ENCODE measurements at places on chromosomes 12 and 14.

GRCh38 chr12:80262346-80262745 is 163.0 kb downstream of the OTOGL start:
- DNase-seq, result no peak

- DNase-seq, result no peak
These were observed 618 bp upstream of the ANKRD52 start for GRCh38 chr12:56258820-56259183.

DNA sequence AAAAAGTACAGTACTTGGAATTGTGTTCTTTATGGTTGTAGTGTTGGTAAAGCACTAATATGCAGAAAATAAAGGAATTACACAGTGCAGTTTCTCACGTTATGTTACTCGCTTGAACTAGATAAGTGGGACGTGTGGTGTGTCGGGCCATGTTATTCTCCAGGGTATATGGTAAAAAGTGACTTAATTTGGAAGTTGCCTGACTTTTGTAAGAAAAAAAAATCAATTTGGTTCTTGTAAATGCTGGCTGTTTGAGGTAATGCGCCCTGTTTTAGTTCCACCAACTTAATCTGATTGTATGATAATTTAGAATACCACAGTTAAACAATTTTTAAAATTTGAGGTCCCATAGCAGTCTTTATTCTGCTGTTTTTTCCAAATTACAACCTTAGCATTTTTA is 4.1 kb downstream of the ARF6 start:
- no peak for DNase-seq

- no peak for DNase-seq
These were observed 33.5 kb upstream of the CERS5 start for GRCh38 chr12:50200552-50201273.

- DNase-seq, result no peak
These were observed 14.4 kb downstream of the PLEKHG7 start for GRCh38 chr12:92717202-92717601.

- DNase-seq, result no peak
These were observed 8.1 kb upstream of the CKAP4 start for GRCh38 chr12:106255952-106256351.

GRCh38 chr14:51448831-51449670 is 202.7 kb upstream of the FRMD6 start:
- DNase-seq, result no peak

DNA sequence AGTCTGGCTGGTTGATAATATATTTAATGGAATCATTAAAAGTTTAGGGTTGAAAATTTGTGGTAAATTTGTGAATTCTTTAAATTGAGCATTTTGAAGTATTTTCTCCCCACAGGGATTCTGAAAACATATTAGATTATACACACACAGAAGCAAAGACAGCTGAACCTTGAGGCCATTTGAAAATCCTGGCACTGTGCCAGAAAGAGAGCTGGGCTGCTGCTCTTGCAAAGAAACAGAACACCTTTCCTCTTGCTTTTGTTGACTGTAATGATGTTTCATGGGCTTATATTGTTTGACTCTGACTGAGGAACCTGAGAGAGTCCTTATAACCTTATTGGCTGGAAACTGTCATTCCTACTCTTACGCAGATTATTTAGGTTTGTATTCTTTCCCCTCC is 4.8 kb downstream of the RNF34 start:
- DNase-seq, result no peak

- no peak for DNase-seq
These were observed 22.9 kb downstream of the MAPKAPK5 start for GRCh38 chr12:111864913-111865312.

DNA sequence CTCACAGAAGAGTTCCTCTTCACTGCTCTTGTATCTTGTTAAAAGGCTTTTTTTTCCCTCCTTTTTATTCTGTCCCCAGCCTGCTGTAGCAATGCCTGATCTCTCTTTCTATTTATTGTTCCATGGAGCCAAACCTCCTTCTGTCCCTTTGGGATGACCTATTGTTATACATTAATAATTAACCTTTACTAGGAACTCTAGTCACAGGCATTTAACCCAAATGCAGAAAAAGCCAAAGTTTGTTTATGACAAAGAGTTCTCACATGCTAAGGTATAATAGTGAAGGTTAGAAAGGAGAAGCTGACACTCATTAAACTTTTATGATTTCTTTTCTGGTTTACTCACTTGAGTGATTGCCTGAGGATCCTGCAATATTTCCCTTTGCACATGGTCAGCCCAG is 535.8 kb downstream of the NRXN3 start:
- no peak for DNase-seq

DNA sequence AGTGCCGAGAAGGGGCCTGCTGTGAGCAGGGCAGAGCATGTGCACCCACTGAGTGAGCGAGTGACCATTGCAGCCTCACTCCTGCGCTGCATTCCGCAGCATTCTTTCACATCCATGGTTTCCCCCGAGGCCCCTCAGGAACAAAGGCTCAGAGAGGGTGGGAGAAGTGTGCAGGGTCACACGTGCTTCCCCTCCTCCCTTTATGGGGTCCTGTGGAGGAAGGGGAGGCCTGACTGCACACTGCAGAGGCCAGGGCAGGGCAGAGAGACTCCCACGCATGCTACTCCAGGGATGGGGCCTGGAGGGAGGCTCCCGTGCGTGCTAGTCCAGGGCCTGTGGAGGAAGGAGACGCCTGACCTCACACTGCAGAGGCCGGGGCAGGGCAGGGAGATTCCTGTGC is 63.2 kb downstream of the DIO3 start:
- DNase-seq, result no peak

- DNase-seq, result no peak
These were observed 25.1 kb downstream of the GRIP1 start for GRCh38 chr12:66653796-66654195.

DNA sequence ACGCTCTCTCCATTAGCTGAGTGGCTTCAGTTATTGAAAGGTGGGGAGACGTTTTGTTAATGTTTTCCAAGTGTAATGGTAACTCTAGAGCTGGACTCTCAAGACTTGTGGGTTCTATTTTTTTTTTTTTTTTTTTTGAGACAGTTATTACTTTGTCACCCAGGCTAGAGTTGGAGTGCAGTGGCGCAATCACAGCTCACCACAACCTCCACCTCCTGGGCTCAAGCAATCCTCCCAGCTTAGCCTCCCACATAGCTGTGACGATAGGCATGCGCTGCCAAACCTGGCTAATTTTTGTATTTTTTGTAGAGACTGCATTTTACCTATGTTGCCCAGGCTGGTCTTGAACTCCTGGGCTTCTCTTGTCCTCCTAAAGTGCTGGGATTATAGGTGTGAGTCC is 26.2 kb downstream of the ATF1 start:
- DNase-seq, result no peak

GRCh38 chr14:25049568-25050268 is at the start of gene STXBP6:
TSS of gene STXBP6 (minus strand) at chr14:25050147. CDS start at chr14:24974818, 75,329 bp downstream.
- no peak for DNase-seq

DNA sequence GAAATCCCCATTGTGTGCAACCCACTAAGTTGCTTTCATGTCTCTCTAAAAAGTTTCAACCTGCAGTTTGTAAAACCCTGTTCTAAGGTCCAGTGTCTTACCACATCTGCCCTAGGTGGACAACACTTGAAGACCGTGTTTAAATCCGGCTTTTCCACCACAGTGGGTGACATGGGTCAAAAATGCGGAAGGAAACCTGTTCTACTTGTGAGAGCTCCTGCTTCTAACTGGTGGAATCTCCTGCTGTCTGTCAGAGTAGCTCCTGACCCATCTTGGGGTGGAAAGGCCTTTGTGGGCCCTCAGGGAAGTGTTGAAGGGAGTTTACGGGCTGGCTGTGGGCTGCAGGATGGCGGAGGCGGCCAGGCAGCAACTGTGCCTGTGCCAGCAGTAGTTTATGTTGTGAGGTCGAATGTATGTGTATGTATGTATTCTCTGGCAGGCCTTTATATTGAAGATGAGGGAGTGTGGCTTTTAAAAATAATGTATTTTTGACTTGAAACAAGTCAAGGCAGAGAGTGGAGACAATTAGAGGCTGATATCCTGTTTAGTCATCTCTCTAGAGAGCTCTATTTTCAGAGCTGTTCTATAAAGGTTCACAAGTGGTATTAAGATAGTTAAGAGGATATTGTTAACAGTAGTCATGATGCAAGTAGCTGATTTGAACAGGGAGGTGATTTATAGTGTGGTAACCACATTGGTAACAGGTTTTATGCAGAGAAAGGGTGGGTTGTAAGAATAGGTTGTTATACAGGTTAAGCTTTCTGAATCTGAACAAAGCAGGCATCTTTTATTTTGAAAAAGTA is 67.0 kb downstream of the PRKCH start:
- DNase-seq, result peak; percentile 34

DNA sequence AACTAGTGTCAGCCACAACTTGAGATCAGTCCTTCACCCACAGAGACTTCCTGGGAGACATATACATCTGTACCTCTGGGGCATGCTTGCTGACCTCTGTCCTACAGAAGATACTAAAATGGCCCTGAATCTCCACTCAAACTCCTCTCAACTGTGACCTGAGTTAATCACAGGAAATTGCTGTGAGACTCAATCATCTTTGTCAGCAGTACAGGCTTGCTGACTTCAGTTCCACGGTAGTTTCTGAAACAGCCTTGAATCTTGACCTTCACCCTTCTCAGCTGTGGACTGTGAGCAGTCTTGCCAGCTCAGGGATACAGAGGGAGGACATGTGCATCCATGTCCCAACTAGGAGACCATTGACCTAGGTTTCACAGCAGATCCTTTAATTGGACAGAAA is 1.4 kb upstream of the KLRC1 start:
- no peak for DNase-seq

- no peak for DNase-seq
These were observed 89.8 kb downstream of the RERG start for GRCh38 chr12:15131431-15131830.

GRCh38 chr14:74754157-74754556 is 9.0 kb upstream of the YLPM1 start:
- no peak for DNase-seq

- DNase-seq, result no peak
These were observed 8.4 kb downstream of the AMDHD1 start for GRCh38 chr12:95951515-95951914.

DNA sequence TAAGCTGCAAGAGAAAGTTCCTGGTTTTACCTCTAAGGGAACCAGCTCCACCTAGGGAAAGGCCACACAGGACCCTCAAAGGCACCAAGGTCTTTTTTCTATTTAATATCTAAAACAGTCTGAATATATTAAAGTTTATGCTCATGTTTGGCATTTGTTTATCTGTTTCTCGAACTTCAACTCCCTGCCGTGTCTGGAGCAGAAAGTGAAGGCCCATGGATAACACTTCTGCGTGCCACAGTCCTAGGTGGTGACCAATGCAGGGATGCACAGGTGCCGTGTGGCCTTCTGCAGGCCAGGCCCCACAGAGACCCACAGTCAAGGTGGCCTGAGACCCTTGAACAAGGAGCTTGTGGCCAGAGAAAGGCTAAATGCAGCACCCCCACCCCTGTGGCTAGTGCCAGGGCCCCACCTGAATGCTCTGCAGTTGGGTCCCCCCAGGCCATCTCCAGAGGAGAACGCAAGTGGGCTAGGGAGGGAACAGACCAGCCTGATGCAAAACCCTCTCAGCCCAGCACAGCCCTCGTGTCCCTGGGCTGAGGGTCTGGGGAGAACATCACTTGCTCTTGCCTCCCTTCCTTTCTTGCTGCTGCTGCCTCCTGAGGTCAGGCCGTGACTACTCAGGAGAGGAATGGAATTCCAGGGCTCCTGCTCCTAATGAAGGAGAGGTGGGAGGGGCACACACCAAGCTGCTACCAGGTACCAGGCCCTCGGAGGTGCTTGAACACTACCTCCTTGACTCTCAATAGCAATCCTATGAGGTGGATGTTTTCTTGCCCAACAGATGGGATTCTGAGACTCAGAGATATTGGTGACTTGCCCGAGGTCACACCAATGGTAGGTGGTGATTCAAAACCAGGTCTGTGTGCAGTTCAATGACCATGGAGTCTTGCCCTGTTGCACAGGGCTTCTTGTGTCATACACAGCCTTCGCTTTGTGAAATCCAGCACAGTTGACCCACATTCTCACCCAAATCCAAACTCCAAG is 45.4 kb downstream of the PSMA6 start:
- DNase-seq, result no peak

GRCh38 chr12:123571343-123571813 is 13.0 kb upstream of the TMED2 start:
- no peak for DNase-seq

DNA sequence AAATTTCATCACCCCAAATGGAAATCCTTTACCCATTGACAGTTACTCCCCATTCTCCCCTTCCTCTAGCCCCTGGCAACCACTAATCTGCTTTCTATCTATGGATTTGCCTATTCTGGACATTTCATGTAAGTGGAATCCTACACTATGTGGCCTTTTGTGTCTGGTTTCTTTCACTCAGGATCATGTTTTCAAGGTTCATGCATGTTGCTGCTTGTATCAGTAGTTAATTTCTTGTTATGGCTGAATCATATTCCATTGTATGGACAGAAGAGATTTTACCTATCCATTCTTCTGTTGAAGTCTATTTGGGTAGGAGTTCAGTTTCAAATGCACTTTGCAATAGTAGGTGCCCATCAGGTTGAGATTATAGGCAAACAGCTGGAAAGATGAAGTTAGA is 1.4 kb downstream of the RFC5 start:
- no peak for DNase-seq

- DNase-seq, result peak; percentile 79
These were observed 5.5 kb upstream of the CISTR start for GRCh38 chr12:53757101-53757770.

GRCh38 chr14:83163016-83163415 is 1629.4 kb upstream of the SEL1L start:
- DNase-seq, result no peak

DNA sequence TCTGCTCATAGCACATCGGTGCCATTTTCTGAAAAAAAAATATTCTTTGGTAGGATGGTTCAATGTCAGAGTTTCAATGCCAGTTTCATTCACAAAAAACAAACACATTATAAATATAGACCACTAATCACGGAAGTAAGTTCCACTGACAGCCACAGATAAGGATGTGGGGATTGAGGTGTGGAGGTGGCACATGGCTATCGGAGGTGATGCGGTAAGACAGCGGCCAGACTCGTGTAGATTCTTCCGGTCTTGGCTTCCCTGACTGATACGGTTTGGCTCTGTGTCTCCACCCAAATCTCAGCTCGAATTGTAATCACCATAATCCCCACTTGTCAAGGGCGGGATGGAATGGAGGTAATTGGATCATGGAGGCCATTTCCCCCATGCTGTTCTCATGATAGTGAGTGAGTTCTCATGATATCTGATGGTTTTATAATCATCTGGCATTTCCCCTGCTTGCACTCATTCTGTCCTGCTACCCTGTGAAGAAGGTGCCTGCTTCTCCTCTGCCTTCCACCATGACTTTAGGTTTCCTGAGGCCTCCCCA is 693.4 kb downstream of the VRK1 start:
- no peak for DNase-seq

Data from activated naive CD4-positive, alpha-beta T cell treated with anti-CD3 and anti-CD28 coated beads, Interleukin-2, amount 50 U/mL, for 16 hours (primary cell).